Caco-2 (cell line): ENCODE measurements at places on chromosomes 6 and 20.

DNA sequence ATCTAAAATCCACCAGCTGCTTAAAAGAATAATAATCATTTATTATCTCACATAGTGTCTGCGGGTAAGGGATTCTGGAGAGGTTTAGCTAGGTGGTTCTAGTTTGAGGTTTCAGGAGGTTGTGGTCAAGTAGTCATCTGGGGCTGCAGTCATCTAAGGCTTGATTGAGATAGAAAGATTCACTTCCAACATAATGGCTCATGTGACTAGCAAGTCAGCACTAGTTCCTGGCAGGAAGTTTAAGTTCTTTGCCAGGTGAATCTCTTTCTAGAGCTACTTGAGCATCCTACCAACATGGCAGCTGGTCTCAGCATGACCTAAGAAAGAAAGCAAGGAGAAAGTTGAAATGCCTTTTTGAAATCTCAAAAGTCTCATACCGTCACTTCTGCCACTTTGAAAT lies 128.8 kb downstream of the EDN1 start:
- DNase-seq: no peak

DNA sequence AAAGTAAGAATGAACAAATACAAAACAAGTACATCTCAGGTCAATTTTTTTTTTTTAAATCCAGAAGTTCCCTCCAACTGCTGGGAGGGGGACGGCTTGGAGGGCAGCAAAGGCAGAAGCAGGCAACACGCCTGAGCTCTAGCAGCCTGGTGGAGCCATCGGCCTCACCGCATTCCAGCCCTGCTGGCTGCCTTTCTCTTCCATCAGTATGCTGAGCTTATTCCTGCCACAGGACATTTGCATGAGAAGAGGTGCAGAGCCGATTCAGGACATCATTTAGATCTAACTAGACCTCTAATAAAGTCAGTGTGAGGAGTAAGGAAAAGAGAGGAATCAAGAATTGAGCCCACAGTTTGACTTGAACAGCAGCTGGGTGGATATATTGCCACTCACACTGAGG lies 318.8 kb downstream of the ZFAND3 start:
- no peak for DNase-seq

GRCh38 chr6:36598326-36598725 lies 4.2 kb downstream of the SRSF3 start:
- DNase-seq: no peak

DNA sequence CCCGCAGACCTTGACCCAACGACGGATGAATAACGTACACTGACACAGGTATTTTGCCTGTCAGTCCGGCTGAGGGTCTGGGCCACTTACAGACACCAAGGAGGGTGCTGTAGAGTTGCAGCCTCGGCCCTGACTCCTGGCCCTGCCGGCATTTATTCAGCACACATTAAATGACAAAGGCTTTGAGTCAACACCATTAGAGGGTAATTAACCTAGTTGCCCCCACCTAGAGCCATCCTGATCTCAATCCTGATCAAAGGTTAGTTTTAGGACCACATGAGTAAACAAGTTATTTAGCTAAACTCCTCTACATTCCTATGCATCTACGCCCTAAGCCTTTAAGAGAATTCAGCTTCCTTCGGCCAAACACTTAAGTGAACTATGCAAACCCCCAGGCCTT lies 11.9 kb upstream of the PM20D2 start:
- DNase-seq: no peak

GRCh38 chr6:106692112-106692818 lies 62.9 kb downstream of the QRSL1 start:
- DNase-seq: no peak

DNA sequence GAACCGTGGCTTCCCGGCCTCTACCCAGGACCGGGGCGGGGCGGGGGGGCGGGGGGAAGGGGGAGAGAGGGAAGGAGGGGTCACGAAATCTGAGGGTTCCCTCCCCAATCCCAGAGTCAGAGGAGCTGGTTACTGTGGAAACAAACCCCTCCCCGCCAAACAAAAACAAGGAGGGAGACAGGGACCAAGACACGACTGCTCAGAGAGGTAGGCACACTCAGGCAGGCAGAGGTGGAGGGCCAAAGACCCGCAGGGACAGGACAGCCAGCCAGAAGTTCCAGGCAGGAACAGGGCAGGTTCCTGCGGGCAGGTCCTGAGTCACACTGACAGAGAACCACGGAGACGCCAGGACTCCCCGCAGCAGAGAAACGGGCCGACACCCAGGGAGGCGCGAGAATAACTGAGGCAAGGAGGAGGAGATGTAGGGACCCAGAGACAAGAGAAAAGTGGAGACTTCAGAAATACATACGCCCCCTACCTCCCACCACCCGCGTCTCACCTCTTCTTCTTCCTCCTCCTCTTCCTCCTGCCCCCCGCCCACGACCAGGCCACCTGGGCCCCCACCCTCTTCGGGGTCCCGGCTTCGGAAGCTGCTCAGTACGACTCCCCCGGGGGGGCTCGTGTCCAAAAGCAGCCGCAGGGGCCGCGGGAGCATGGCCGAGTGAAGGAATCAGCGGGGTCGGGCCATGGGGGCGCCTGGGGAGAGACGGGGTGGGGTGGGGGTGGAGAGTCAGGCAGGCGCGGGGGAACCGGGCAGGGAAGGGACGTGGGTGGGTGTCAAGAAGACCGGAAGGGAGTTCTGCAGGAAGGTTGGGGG lies 578 bp downstream of the RGL2 start:
- DNase-seq: peak; percentile 88

DNA sequence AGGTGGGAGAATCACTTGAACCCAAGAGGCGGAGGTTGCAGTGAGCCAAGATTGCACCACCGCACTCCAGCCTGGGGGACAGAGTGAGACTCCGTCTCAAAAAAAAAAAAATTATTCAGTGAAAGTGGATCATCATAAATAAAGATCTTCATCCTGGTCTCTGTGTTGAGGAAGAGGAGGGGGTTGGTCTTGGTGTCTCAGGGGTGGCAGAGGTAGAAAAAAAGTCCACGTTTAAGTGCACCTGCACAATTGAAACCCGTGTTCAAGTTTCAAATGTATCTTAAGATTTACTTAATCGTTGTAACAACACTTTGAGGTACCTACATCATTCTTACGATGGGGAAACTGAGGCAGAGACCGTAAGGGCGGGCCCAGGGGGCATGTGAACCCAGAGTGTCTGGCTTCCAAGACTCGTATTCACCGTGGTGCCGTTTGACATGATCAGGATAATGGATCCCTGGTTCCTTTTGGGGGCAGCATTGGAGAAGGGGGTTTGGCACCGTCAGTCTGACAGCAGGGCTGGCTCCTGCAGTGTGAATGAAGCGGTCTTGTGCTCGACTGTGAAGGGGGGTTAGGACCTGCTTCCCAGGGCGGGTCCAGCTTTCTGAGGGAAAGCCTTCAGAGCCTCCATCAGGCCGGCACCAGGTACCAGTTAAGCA lies 32.9 kb upstream of the ID1 start:
- no peak for DNase-seq

- no peak for DNase-seq
Measured at GRCh38 chr6:13668291-13668928, 43.2 kb downstream of the RANBP9 start.

- DNase-seq: no peak
Measured at GRCh38 chr6:88165844-88166492, at the start of gene CNR1. Gene CNR1 (minus strand): TSS chr6:88166347. CDS start chr6:88145274, 21,073 bp downstream.

- no peak for DNase-seq
Measured at GRCh38 chr6:391559-392440, at the start of gene IRF4. Gene IRF4 (plus strand): TSS chr6:391752. CDS start chr6:393153, 1,401 bp downstream.
